Purkinje cell (primary cell): ENCODE measurements at places on chromosomes 7 and 10. TPM values are rescaled to one million over a fixed set of nuclear protein-coding genes. Genes with fewer than 3 reads are reported as not detected.

The PHTF2 gene
- polyA plus RNA-seq, result 24.3 and 28.3 TPM in 2 replicates

The PSPH gene
- polyA plus RNA-seq, result 3.2 and 5.8 TPM in 2 replicates

The SLC13A1 gene
- polyA plus RNA-seq, result not detected in 2 replicates

The ZNF479 gene
- not detected in 2 replicates for polyA plus RNA-seq

The NEUROD6 gene
- 0.11 and 21.4 TPM in 2 replicates for polyA plus RNA-seq

The ANKRD61 gene
- polyA plus RNA-seq, result not detected in 2 replicates
